Right renal pelvis (tissue), 4 donors: ENCODE measurements at places on chromosomes 12 and 14. TPM values are rescaled to one million over a fixed set of nuclear protein-coding genes. Genes with fewer than 3 reads are reported as not detected.

DNA sequence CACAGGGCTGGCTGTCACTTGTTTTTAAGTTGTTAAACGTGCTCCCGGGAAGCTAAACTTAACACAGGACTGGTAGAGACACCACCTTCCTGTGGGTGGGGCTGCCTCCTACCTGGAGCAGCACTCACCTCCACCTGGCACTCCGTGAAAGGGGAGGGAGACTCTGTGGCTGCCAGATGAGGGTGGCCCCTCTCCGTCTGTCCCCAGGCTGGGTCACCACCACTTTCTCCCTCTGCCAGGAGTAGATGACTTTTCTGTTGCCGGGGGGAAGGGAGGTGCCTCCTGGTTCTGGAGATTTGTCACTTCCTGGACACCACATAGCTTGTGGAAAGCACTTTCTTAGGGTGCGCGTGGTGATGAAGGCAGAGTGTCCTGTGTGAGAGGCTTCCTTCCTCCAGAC lies 81.3 kb downstream of the WDR20 start:
- DNase-seq = no peak

DNA sequence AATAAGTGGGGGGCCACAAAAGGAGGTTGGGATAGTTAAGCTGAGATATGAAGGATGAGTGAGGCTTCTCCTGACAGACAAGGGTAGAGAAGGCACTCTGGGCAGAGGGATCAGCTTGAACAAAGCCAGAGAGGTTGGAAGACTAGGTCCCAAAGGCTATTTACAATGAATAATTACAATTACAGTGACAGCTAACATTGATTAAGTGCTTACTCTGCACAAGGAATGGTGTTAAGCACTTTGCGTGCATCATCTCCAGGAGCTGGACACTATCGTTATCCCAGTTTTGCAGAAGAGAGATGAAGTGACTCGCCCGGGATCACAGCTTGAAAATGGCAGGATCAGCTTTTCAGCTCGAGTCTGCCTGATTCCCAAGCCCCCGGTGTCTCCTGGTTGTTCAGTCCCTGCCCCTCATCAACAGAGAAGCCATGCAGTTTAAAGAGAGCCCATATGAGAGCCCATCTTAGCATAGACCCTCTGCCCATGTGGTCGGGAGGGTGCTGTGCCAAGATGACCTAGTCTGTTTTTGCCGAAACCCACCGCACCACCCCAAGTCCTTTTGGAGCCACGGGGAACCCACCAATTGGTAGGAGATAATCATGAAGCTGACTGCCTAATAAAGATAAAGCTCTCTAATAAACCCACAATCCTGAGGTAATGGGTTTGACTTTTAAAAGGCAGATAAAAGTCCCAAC lies 89.9 kb upstream of the HSPB8 start:
- DNase-seq = no peak

DNA sequence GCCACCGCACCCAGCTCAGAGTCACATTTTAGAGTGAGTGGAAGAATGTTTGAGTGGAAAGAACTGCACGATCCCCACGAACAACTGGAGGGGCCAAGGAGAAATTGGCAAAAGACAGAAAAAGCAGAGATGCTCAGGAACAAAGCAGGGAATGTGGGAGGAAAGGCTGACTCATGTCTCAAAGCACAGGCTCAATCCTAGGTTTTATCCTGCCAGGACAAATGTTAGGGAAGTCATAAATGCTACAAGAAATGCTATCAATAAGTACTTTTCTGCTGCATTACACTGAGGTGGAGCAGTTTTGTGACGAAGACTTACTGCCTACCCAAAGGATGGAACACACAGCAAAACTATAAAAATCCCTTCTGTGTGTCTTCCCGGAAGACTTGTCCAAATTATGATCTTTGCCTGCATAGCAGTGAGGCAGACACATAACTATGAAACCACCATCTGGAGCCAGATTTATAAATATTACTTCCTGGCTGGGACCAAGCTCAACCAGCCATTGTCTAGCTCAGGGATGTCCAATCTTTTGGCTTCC lies 26.7 kb downstream of the NIN start:
- no peak for DNase-seq

DNA sequence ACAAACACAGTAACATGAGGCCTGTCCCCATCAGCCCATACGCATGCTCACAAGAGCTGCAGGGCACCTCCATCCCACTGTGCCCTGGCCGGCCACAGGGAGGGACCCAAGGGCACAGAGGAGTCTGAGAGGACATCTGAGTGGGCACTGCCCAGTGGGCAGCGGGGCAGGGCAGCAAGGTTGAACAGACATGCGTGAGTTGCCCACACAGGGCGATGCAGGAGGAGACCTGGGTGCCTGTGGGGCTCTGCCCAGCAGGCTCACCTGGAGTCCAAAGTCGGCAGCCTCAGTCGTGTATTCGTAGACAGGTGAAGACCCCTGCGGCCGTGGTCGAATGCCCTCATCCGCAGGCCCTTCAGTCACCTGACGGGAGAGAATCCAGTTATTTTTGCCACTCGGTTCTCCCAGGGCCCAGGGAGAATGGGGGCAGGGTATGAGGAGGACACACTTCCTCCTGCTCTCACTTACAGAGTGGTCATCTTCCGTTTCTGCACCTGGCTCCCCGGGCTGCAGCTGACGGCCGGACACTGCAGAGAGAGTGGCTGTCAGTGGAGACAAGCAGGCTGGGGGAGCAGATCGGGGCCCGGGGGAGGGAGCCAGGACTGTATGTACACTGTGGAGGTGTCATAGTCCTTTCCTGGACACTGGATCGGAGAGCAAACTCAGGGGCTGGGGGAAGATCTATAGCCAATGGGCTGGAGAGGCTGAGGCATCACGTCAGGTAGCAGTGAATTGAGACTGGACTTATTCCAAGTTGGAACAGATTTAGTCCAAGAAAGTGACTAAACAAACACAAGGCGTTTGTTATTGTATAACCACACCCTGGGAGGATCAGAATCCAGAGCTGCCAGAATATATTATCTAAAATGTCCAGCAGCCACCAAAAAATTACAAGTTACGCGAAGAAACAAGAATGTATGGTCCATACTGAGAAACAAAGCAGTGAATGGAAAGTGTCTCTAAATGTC lies 20.7 kb downstream of the AHNAK2 start:
- no peak for DNase-seq

DNA sequence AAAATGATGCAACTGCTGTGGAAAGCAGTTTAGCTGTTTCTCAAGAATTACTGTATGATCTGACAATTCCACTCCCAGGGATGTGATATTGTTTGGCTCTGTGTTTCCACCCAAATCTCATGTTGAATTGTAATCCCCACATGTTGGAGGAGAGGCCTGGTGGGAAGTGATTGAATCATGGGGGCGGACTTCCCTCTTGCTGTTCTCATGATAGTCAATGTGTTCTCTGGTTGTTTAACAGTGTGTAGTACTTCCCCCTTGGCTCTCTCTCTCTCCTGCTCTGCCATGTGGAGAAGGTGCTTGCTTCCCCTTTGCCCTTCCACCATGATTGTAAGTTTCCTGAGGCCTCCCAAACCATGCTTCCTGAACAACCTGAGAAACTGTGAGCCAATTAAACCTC lies 93.4 kb upstream of the CPM start:
- DNase-seq = no peak

- DNase-seq = no peak
Observed at GRCh38 chr14:49999146-49999761, 106.4 kb downstream of the ARF6 start.

GRCh38 chr12:50925342-50925651 lies 27.0 kb upstream of the HIGD1C start:
- no peak for DNase-seq

DNA sequence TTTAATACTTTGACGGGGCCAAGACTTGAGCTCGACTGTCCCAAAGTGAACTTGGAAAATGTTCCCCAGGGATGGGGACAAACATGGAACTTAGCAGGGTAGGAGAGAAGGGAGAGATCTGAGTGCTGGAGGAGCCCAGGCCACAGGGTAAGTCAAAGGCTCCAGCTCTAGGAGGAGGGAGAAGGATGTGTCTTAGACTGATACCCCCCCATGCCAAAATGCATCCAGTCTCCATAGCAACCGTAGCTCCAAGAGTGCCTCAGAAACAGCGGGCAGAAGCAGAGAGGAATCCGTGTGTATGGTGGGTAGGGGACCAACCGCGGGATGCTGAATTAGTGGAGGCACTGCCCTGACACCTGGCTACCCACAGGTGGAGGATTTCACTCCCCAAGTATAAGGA lies 845 bp upstream of the AGAP2 start:
- DNase-seq = no peak

GRCh38 chr12:27221625-27222387 lies 22.3 kb upstream of the STK38L start:
- DNase-seq = no peak

- DNase-seq = no peak
Observed at GRCh38 chr12:75489613-75490210, 9.2 kb downstream of the GLIPR1 start.

GRCh38 chr14:54528973-54529372 lies 19.3 kb downstream of the CGRRF1 start:
- DNase-seq = no peak

- no peak for DNase-seq
Observed at GRCh38 chr14:75627406-75627805, 33.3 kb downstream of the ERG28 start.

- no peak for DNase-seq
Observed at GRCh38 chr12:67026487-67027246, 242.5 kb upstream of the CAND1 start.

GRCh38 chr14:79786522-79786921 lies 424.8 kb downstream of the DIO2 start:
- no peak for DNase-seq

GRCh38 chr12:117052386-117053049 lies 46.7 kb downstream of the TESC start:
- DNase-seq = no peak

DNA sequence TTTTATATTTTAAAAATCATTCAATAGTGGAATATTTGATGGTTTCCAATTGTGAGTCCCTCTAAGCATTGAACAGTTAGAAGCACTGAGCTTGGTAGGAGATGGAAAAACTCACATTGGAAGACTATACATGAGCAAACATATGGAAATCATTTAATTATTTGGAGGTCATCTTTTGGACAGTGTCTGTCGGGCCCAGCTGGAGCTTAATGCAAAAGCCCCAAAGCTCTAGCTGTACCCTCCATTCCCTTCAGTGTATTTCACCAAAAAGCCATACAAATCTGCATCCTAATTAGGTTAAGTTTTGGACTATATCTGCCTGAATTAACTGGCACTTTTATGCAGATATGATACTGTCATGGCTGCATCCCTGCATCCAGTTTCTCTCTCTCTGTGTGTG lies 365.7 kb downstream of the FLRT2 start:
- DNase-seq = no peak

The AMN gene
- 22.6 TPM for polyA plus RNA-seq

The SRRM4 gene
- not detected for polyA plus RNA-seq

The AVPR1A gene
- polyA plus RNA-seq = 6.9 TPM

The CLEC1B gene
- polyA plus RNA-seq = 0.60 TPM

The DPY19L2 gene
- polyA plus RNA-seq = 37.8 TPM

The OR4N2 gene
- polyA plus RNA-seq = not detected

The POLR3B gene
- 18.4 TPM for polyA plus RNA-seq

The STYK1 gene
- 0.70 TPM for polyA plus RNA-seq

The RERGL gene
- polyA plus RNA-seq = 10.7 TPM

The SLC2A14 gene
- 0.54 TPM for polyA plus RNA-seq

The LAG3 gene
- 1.6 TPM for polyA plus RNA-seq
